ENCODE measurements at places on chromosomes 2 and 18.

GRCh38 chr18:8356001-8356400 is 253.2 kb upstream of the RAB12 start:
- no peak for DNase-seq

- peak; percentile 37 for DNase-seq
These were observed 34.4 kb downstream of the PLEKHA3 start for GRCh38 chr2:178514664-178515063.

DNA sequence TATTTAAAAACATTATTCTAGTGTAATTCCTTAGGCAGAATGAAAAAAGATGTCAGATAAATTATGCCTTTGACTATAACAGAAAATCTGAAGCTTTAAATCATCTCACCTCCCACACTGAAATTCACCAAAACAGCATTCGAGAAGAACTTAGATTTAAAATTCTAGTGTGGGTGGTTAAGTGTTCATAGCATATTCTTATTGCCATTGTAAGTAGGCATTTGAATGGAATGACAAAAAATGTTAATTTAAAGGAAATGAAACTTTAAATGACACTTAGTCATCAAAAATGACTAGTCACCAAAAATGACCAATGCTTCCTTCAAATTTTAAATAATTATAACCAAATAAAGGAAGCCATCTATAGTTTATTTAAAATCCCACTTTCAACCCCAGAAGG is 7.0 kb upstream of the ZNF407 start:
- no peak for DNase-seq

DNA sequence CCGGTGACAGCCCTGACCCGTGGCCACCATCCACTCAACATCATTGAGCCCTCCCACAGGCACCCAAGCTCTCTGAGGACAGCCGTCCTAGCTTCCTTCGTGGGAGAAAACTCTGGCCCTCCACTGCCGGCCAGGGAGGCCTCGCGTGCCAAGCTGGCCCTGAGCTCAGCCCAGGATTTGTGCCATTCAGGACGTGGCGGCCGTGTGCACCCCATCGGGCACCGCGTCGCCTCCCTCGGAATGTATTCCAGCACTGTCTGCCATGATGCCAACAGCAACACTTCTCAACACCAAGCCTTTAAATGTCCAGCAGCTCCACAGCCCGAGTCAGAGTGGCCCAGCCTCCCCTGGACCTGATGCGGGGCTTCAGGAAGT is 35.7 kb downstream of the ZNF516 start:
- no peak for DNase-seq

DNA sequence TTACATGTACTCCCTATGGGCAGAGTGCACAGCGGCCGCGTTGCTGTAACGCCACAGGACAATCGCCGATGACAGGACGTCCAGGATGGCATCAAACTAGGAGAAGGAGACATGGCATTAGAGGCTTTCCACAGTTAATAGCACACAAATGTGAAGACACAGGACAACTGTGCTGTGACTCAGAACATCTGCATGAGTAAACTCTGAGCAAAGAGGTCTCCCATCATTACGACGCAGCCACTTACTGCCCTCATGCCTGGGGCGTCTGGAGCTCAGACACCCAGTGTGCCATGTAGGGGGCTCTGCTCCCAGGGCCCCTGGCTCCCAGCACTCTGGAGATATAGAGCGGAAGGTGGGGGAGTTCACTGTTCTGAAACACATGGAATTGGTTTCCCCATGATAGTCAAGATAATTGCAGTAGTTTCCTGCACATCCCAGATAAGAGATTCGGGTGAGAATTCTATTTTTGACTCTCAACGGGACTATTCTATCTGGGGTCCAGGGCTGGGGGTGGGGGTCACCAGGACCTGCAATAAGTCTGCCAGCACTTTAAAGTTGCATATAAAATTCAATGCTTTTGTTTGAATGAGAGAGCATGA is 168.1 kb downstream of the TMEM163 start:
- no peak for DNase-seq

DNA sequence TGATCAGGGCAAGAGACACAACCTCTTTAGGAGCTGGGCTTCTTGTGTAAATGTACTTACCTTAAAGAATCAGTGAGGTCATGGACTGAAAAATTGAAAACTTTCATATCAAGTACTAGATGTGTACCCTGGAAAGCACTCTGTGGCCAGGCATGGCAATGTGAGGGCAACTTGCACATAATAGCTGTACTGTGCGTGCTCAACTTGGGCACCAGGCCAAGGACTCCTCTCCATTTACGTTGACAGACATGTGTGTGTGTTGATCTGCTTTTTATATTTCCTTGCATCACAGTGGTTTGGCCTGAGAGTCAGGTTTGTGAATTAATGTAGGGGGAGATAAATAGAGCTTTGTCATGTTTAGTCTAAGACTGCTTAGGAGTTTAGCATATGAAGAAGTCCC is 669.5 kb upstream of the REG3G start:
- DNase-seq, result no peak

DNA sequence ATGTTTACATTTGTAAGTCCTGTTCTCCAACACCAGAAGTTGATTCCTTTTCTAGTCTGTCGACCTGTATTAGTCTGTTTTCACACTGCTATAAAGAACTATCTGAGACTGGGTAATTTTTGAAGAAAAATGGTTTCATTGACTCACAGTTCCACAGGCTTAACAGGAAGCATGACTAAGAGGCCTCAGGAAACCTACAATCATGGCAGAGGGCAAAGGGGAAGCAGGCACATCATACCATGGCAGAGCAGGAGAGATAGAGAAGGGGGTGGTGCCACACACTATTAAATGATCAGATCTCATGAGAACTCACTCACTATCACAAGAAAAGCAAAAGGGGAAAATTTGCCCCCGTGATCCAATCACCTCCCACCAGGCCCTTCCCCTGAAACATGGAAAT is 112.8 kb upstream of the MAP3K20 start:
- DNase-seq, result peak; percentile 63

DNA sequence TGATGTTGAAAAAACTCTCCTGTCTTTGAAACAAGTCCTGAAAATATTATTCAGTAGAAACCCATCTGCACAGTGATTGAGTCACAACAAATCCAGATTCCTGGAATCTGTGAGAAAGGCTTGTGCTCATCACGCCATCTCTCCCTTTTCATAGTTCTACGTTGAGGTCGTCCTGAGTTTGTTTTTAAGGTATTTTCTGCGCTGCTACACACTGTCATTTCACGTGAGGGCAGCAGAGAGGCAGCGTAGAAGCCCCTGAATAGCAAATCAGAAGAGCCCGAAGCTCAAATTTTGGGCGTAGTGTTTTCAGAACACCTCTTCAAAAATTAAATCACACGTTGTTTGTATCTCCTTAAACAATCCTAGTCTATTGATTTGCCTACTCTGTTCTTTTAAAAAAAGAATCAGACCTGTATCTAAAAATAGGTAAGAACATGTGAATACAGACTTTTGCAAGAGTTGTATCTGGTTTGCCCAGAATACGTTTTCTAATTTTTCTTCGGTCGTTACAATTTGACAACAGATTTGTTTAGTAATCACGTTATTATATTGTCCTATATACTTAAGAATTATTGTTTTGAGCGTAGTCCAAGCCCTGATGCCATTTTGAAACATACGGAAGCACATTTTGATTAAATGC is 61.6 kb upstream of the SLC38A11 start:
- DNase-seq, result peak; percentile 63

- DNase-seq, result no peak
These were observed 4.1 kb upstream of the SLC4A5 start for GRCh38 chr2:74347303-74347702.

- no peak for DNase-seq
These were observed 38.5 kb downstream of the REV1 start for GRCh38 chr2:99451280-99451679.

- no peak for DNase-seq
These were observed 378.8 kb upstream of the ETAA1 start for GRCh38 chr2:67018301-67018700.

- no peak for DNase-seq
These were observed 80.2 kb downstream of the MREG start for GRCh38 chr2:215933151-215933550.

DNA sequence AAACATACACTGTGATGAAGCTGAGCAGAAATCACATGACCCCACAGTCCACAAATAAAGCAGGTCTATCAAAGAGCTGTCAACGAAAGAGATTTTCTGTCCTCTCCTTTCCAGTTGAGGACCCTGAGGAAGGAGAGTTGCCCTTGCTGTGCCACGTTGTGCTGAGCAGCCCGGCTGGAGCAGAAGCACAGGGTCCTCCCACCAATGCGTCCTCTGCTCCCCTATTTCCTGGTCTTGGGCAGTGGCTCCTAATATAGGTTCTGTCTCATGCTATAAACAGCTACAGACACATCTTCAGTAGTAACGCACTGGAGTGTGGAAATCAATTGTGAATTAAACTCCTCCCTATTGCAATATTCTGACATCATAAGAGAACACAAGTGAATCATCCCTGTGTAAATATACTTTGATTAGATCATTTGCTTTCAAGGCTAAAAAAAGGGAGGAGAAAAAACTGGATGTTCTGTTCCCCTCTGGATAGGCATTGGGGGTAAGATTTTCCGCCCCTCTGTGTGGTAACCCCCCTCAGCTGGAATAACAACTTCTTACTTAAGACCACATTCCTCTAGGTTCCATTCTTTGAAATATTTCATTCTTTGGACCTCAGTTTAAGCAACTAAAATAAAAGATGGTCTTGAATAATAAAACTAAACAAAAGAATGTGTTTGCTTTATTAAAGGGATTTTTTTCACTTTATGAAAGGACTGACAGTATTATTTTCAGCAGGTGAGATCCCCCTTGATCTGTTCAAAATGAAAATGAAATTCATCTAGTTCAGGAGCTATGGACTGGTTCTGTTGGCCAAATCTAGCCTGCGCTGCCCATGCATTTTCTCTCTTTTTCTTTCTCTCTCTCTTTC is 8.3 kb upstream of the RHOB start:
- DNase-seq, result peak; percentile 90

- DNase-seq, result no peak
These were observed 22.1 kb upstream of the SERTAD2 start for GRCh38 chr2:64675860-64676259.

DNA sequence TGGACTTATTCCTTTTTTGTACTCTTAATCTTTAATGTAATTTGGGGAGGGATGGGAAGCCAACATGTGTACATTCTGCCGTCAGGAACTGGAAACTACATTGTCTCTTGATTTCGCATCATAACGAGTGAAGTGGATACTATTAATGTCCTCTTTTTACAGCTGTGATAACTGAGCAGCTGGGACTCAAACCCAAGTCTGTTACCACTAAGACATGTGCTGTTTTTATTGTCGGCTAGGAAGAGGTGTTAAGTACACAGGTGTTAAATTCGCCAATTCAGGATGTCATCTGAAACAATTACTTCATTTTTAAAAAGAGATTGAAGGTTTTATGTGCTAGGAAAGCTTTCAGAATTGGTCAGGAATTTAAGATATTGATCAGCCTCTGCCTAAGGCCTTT is 6.9 kb downstream of the GMCL1 start:
- no peak for DNase-seq

Measured in choroid plexus epithelial cell (primary cell).